ENCODE measurements at places on chromosomes 2 and 18.

DNA sequence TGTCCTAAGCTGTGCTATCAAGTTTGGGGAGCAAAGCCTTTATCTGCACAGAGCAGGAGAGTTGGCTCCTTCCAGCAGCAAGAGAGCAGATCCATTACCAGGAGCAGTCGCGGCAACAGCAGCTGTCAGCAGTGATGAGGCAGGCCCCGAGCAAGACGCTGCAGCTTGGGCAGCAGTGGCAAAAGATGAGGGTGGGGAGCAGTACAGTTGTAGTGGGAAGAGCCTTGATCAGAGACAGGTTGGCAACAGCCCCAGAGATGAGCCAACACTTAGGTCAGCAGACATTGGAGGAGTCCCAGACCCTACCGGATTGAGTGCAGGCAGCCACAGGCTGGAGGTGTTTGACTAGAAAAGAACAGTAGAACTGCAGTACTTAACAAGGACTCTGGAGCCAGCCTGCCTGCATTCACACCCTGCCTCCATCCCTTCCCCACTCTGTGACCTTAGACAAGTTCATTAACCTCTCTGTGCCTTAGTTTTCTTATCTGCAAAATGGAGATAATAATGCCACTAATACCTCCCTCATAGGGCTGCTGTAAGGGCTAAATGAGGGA lies 117.1 kb upstream of the SERTAD2 start:
- H3K27me3 ChIP-seq, result no peaks in the 10 kb centered on the region
- DNase-seq, result no peak
- H3K36me3 ChIP-seq, result no peaks in the 10 kb centered on the region
- H3K4me3 ChIP-seq, result no peak overlapping the region
- peaks cover 5% of the 10 kb centered on the region for H3K4me1 ChIP-seq
- no peak overlapping the region for H3K27ac ChIP-seq

- H3K4me1 ChIP-seq, result no peaks in the 10 kb centered on the region
- no peaks in the 10 kb centered on the region for H3K27me3 ChIP-seq
- no peak overlapping the region for H3K4me3 ChIP-seq
- DNase-seq, result no peak
- no peak overlapping the region for H3K27ac ChIP-seq
- H3K36me3 ChIP-seq, result no peaks in the 10 kb centered on the region
These were observed 25.0 kb upstream of the GMCL1 start for GRCh38 chr2:69804416-69804815.

DNA sequence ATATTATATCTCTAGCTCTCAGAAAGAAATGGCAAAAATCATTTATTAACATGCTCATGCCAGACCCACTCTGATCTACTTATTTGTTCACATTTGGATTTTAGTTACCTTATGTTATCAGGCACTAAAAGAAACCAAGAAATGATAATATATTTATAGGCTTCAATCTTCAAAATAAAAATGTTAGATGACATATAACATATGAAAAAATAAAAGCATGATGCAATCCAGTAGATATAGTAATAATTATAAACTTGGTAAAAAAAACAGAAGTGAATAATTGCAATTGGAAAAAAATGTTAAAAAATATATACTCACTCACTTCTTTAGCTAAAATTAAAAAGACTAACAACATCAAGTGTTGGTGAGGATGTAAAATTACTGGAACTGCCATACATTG lies 248.3 kb upstream of the VRK2 start:
- H3K36me3 ChIP-seq, result no peaks in the 10 kb centered on the region
- no peak for DNase-seq
- no peaks in the 10 kb centered on the region for H3K27me3 ChIP-seq
- H3K4me3 ChIP-seq, result no peak overlapping the region
- no peaks in the 10 kb centered on the region for H3K4me1 ChIP-seq
- no peak overlapping the region for H3K27ac ChIP-seq

DNA sequence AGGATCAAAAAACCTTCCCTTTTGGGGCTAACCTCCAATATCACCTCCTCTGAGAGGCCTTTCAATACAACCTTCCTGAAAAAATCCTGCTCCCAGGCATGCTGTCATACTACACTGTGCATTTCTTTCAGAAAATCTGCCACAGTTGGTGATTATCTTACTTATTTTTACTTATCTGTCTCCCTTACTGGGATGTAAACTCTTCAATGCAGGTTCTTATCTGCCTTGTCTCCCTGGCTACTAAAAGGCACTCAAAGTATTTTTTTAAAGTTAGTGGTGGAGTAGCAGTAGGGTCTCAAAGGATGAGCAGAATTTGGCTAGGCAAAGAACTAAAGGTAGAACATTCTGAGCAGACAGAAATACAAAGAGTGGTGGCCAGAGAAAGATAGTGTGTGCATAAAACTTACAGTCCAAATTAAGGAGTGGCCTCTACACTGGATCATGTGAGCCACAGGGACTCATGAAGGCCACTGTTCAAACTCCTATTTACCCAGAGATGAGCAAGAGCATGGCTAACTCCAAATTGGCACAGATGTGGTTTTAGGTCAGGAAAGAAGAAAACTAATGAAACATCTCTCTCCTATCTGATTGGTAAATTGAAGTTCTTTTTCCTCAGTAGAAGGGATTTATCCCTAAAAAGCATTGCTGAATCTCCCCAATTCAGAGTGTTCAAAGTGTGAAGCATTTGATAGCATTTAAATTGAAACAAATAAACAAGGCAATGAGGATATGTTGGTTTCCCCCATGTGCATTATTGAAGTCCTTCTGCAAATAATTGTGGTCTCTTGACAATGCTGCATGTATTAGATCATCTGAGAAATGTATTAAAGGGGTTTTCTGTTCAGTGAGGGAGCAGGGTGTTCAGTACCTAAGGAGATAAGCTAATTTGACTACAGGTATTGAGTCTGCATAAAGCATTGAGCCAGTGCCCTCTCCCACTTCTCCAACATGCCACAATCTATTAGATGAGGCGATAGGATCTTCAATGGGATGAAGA lies 285.5 kb downstream of the MREG start:
- H3K4me1 ChIP-seq, result no peaks in the 10 kb centered on the region
- no peak overlapping the region for H3K4me3 ChIP-seq
- no peak for DNase-seq

GRCh38 chr2:55235724-55236538 lies 3.4 kb downstream of the RPS27A start:
- no peak for DNase-seq
- peaks cover 31% of the 10 kb centered on the region for H3K36me3 ChIP-seq
- no peak overlapping the region for H3K27ac ChIP-seq
- no peaks in the 10 kb centered on the region for H3K27me3 ChIP-seq
- H3K4me1 ChIP-seq, result peaks cover 7% of the 10 kb centered on the region
- H3K4me3 ChIP-seq, result no peak overlapping the region

GRCh38 chr2:60796573-60797509 lies 40.8 kb downstream of the PAPOLG start:
- no peak overlapping the region for H3K4me3 ChIP-seq
- H3K36me3 ChIP-seq, result peaks cover 35% of the 10 kb centered on the region
- H3K27me3 ChIP-seq, result no peaks in the 10 kb centered on the region

GRCh38 chr18:10064267-10064666 lies 150.5 kb downstream of the VAPA start:
- H3K27me3 ChIP-seq, result no peaks in the 10 kb centered on the region
- no peak overlapping the region for H3K27ac ChIP-seq
- H3K36me3 ChIP-seq, result no peaks in the 10 kb centered on the region
- no peak overlapping the region for H3K4me3 ChIP-seq
- no peaks in the 10 kb centered on the region for H3K4me1 ChIP-seq

GRCh38 chr2:48600204-48600813 lies 17.3 kb upstream of the GTF2A1L start:
- no peaks in the 10 kb centered on the region for H3K4me1 ChIP-seq
- H3K4me3 ChIP-seq, result no peak overlapping the region
- no peak for DNase-seq
- no peaks in the 10 kb centered on the region for H3K36me3 ChIP-seq

GRCh38 chr2:164084066-164084465 lies 348.3 kb upstream of the FIGN start:
- H3K36me3 ChIP-seq, result no peaks in the 10 kb centered on the region
- no peak for DNase-seq
- no peaks in the 10 kb centered on the region for H3K4me1 ChIP-seq
- H3K27ac ChIP-seq, result no peak overlapping the region
- no peak overlapping the region for H3K4me3 ChIP-seq

GRCh38 chr2:14866736-14867352 lies 234.3 kb downstream of the LRATD1 start:
- H3K4me3 ChIP-seq, result no peak overlapping the region
- no peak overlapping the region for H3K27ac ChIP-seq
- H3K36me3 ChIP-seq, result no peaks in the 10 kb centered on the region
- no peaks in the 10 kb centered on the region for H3K4me1 ChIP-seq
